ENCODE measurements at places on chromosomes 11 and 22.

DNA sequence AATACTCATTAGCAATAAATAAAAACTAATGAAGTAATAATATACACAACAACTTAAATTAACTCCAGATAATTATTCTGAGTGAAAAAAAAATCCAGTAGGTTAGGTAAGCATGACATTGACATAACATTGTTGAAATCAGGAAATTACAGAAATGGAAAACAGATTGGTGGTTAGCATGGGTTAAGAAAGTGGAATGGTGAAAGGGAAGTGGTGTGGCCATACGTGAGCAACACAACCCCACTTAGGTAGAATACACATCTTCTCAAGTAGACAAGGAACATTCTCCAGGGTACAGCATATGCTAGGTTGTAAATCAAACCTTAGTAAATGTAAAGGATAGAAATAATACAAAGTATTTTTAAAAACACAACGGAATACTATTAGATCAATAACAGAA is 30.2 kb upstream of the CLTCL1 start:
- H3K36me3 ChIP-seq: no peaks in the 10 kb centered on the region
- no peaks in the 10 kb centered on the region for H3K4me1 ChIP-seq
- H3K27me3 ChIP-seq: no peaks in the 10 kb centered on the region
- no peak for DNase-seq

DNA sequence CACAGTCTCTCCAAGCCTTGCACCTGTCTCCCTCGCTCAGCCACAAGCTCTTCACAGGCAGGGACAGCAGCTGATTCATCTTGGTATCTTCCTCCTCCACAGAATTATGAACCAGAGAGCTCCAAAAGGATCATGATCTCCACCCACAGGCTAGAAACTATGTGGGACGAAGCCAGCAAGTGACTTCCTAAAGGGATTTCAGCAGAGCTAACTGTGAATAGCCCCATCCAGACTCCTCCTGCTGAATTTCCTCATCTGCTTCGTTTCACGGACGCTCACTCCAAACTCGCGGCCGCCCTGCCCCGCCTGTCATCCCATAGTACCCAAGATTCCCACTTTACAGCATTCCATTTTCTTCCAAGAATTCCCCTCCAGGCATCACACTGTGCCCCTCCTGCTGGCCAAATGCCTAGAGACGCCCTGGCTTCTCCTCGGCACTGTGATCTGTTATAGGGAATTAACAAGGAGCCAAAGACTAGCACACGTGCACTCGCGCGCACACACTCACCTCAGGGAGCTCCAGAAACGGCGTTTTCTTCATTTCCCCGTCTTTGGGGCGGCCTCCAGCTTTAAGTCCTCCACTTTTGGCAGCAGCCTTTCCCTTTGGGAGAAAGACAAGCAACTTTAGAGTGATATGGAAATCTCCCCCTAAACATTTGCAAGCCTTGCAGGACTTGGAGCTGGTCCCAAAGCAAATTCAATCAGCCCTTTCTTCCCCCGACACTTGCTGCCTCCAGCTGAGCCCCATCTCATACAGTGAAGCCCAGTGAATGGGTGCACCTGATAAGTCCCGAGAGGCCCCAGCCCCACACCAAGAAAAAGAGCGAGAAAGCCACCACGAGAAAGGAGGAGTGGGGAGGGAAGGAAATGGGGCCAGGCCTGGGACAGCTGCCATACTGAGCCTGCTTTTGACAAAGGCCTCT is 35.5 kb downstream of the SPATA19 start:
- no peak overlapping the region for H3K27ac ChIP-seq
- H3K36me3 ChIP-seq: no peaks in the 10 kb centered on the region
- no peak overlapping the region for H3K4me3 ChIP-seq
- H3K4me1 ChIP-seq: peaks cover 13% of the 10 kb centered on the region
- DNase-seq: no peak

DNA sequence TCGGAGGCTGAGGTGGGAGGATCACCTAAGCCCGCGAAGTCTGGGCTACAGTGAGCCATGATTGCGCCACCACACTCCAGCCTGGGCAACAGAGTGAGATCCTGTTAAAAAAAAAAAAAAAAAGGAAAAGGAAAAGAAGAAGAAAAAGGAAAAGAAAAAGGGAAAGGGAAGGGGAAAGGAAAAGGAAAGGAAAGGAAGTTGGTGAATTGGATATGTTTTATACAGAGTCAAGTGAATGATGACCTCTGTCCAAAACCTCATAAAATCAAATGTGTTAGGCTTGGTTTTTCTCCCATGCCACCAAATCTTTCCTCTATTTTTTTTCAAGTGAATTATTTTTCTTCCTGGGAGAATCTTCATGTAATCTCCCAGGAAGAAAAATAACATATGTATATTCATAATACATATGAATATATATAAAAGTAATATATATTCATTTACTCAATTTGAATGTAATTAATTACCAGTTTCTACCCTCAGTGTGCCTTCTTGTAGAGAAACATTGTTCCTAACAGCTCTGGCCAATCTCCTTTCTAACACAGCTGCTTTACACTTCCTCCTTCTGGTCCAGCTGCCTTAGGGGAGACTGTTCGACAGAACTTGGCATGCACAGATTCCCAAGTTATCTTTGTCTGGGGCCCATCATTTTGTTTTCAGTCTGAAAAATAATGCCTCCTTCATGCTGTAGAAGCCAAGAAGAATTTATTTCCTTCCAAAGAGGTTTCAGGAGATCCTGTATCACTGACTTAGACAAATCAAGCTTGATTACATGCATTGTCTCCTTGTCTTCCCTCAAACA is 111.9 kb downstream of the CCDC34 start:
- no peaks in the 10 kb centered on the region for H3K36me3 ChIP-seq
- no peaks in the 10 kb centered on the region for H3K4me1 ChIP-seq
- H3K27ac ChIP-seq: no peak overlapping the region
- H3K27me3 ChIP-seq: no peaks in the 10 kb centered on the region

DNA sequence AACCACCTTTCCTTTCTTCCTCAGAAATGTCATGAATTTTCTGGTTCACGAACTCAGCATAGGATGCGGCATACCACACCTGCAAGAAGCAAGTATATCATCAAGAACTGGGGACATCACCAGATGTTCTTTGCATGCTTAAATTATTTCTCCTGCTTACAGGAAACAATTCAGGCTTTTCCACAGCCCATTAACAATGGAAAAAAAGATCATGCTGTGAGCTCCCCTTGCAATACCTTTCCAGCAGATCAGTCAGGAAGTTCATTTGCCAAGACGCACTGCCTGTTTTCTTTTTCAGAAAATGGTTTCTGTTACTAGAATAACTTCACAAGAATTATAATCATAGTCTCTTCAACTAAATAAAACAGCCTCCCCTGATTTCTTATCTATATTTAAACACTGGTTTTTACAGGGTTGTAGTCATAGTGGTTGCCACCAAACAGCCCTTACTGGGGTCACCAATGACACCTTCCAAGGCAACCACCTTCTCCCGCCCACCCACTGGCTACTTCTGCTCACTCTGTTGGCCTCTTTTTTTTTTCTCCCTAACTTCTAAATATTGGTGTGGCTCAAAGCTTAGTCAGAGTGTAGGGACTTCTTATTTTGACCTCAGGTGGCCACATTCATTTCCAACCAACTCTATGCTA is 42.3 kb upstream of the NFRKB start:
- H3K4me3 ChIP-seq: no peak overlapping the region
- no peaks in the 10 kb centered on the region for H3K4me1 ChIP-seq
- peaks cover 42% of the 10 kb centered on the region for H3K36me3 ChIP-seq
- no peaks in the 10 kb centered on the region for H3K27me3 ChIP-seq

GRCh38 chr11:73931951-73932350 is 18.9 kb upstream of the DNAJB13 start:
- DNase-seq: no peak
- no peaks in the 10 kb centered on the region for H3K27me3 ChIP-seq
- no peaks in the 10 kb centered on the region for H3K4me1 ChIP-seq
- H3K27ac ChIP-seq: no peak overlapping the region

DNA sequence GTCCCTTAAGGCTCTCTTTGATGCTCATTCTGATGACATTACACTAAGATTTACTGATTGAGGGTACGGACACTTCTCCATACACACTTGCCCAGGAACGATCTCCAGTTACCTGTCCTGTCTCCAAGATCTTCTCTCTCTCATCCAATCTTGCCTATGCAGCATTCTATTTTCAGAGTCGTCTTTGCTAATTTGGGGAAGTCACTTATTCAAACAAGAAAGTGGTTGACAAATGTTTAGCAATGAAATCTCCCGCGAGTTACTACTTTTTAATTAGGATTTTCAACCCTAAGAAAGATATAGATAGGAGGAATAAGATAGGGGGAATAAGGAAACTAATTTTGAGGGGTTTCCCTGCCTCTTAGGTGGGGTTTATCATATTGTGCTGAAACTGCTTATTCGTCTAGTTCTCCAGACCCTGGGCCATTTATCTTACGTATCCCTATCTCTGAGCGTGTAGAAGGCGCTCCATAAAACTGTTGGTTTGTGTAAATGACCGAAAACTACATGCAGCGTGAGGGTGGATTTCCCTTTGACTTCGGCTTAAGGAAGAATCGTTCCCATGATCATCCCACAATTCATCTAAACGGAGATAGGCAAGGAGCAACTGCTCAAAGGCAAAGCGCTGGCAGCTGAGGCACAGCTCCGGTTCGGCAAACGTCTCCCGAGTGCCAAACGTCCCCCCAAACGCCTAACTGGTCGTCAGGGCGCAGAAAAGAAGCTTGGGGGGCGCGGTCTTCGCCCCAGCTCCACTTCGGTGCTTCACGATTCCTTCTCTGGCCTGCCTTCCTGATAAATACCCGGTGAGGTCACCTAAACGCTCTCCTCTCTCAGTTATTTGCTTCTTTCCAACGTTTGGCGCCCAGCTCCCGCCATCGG is 804 bp downstream of the APIP start:
- H3K27ac ChIP-seq: peak overlapping the region; percentile 97
- H3K27me3 ChIP-seq: no peaks in the 10 kb centered on the region
- no peak for DNase-seq
- H3K4me3 ChIP-seq: peak overlapping the region; percentile 85
- no peaks in the 10 kb centered on the region for H3K4me1 ChIP-seq

All from esophagus squamous epithelium (tissue), 5 donors.